Kidney epithelial cell (primary cell): ENCODE measurements at places on chromosomes 1 and 21. TPM values are rescaled to one million over a fixed set of nuclear protein-coding genes. Genes with fewer than 3 reads are reported as not detected.

TTC34 gene
- under 0.01 and 0.13 TPM in 2 replicates for total RNA-seq

HTR6 gene
- not detected in 2 replicates for total RNA-seq

GRCh38 chr1:106571109-106571508 is 485.4 kb upstream of the PRMT6 start:
- no peak for DNase-seq

OR2T2 gene
- total RNA-seq: not detected in 2 replicates

ITPKB gene
- total RNA-seq: 11.7 and 12.4 TPM in 2 replicates

DENND4B gene
- total RNA-seq: 25.1 and 42.8 TPM in 2 replicates

AJAP1 gene
- 0.67 and 1.1 TPM in 2 replicates for total RNA-seq

DNA sequence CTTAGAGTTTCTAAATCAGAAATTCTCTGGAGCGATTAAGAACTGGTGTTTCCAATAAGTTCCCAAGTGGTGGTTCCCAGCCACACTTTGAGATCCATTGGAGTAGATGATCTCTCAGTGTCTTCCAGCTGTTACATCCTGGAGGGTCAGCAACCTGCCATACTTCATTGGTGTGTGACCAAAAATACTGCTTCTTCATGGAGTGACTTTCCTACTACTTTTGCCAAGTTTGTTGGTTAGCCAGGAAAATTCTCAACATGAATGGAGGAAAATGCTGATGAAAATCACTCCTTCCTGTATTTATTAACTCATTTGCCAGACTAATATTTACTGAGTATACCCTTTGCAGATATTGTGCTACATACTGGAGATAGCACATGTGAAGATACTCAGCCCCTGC is 186.1 kb downstream of the FGGY start:
- DNase-seq: no peak

DNA sequence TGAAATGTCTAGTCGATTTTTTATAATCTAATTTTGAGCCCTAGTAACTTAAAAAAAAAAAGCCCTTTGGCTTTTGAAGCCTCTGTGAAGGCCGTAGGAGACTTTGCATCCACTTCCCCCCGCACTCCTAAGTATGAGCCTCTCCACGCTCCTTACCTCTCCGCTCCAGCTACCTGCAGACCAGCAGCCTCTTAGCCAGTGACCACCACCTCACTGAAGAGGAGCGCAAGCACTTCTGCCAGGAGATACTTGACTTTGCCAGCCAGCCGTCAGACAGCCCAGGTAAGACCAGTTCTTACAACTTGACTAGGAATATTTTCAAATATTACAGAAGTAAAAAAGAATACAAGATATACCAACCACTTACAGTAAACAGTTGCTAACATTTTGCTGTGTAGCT is 27.4 kb upstream of the PWP2 start:
- DNase-seq: no peak

DNA sequence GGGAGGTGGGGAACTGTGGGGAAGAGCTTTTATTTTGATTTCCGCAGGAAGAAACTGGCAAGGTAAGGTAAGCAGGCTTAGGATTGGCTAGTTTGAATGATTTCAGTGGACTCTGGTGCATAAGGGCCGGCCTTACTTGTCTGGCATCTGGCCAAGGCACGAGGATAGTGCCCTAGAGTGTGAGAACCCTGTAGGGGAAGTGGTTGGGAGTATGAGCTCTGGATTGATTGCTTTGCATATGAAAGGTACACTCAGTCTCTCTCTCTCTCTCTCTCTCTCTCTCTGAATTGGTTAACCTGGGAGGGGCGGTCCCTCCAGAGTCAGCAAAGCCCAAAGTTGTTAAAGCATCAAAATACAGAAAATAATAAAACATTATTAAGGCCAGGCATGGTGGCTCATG is 463.0 kb downstream of the SIPA1L2 start:
- DNase-seq: no peak

OR6K3 gene
- not detected in 2 replicates for total RNA-seq

DNA sequence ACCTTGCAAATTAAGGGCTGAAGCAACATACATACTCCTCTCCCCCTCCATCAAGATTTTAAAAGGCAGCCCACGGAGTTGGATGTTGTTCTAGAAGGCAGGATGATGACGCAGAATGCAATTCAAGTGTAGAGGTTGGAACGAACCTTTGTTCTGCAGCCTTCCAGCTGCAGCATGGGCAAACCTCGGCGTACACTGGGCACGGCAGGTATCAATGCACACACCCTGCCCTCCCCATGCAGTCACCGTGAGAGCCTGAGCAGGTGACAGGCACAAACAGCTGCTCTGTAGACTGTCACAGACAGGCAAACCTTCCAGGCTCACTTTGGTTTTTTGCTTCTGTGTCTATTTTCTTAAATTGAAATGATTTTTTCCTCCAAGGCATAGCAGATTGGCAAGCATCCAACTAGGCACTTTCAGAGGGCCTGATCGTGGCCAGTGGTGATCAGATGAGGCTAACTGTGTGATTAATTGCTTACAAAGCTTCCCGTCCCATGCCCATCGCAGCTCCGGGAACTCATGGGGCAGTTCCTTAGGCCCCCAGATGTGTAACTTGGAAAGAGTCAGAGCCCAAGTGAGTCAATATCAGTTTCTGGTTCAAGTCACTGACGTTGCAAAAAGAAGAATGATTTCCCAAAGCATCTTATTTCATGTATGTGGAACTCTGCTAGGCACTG is 82.3 kb downstream of the ITPKB start:
- no peak for DNase-seq

DNA sequence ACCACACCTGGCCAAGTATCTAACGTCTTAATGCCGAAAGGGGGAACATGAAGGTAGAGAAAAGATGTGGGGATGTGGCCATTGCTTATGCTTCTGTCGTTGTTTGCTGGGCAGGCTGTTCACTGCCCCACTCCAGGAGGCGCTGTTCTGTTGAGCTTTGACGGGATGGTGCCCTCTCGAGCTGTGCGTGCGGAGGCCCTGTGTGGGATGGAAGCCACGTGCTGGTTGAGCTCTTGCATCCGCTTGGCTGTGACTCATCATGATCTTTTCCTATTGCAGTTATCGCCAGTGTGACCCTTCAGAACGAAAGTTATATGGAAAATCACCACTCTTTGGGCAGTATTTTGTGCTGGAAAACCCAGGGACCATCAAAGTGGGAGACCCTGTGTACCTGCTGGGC is 26.3 kb downstream of the MTARC1 start:
- no peak for DNase-seq

DNA sequence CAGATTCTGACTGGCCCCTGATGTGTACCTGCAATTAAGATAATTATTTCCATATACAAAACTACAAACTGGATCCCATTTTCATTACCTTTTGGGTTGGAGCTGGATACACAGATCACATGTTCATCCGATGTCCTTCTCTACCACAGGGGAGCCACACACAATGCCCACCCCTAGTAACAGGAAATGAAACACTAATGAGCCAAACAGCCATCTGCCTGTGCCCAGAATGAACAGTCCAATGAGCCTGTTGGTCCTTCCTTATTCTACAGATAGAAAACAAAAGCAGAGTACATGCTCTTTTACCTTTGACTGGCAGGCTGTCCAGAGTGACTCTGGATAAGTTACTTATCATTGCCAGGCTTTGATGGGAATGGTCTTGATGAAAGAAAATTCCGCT is 68.6 kb downstream of the SIPA1L2 start:
- no peak for DNase-seq

PPIAL4G gene
- not detected in 2 replicates for total RNA-seq

DNA sequence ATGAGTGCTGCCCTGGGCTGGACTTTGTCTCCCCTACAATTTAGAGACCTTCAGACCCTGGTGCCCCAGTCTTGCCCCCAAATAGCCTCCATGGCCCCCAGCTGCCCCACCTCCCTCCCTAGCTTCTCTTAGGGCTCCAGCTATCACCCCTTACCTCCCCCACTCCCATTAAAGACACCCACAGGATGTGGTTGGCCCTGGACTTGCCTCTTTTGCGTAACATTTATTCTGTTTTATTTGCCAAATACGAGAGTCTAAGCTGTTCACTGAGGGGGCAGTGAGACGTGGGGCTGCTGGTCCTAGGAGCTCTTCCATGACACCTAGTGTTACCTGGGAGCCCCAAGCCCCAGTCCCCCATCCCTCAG is 4.5 kb downstream of the ZC3H12A start:
- no peak for DNase-seq

AMY1B gene
- not detected in 2 replicates for total RNA-seq

GRCh38 chr1:37040773-37041172 is 6.5 kb upstream of the GRIK3 start:
- DNase-seq: no peak

DNA sequence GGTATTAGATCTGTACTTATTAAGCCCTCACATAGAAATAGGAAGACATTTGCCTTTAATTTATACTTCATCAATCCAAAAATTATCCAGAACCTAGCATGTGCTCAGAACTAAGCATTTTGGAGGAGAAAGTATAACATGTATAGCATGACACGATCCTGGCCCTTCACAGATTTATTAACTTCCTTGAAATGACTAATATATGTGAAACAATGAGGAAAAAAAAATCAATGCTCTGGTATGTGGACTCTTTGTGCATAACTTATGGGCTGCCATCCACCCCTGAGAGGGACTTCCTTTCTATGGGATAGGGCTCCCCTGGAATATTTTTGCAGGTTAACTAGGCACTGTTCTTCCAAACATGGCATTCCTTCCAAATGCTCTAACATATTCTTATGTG is 36.6 kb downstream of the CCDC185 start:
- DNase-seq: no peak

DNA sequence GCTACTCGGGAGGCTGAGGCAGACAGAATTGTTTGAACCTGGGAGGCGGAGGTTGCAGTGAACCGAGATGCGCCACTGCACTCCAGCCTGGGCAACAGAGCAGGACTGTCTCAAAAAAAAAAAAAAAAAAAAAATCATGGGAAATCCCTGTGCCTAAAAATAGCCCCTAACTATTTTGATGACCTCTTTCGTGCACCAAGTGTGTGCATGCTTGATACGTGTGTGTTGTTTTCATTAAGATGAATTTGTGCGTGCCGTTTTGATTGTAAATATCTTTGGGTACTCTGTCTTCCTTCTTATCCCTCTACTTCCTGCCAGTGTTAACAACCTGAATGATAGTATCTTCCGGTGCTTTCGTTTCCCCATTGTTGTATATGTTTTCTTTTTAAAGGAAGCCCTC is 9.8 kb downstream of the CACYBP start:
- DNase-seq: no peak

DNA sequence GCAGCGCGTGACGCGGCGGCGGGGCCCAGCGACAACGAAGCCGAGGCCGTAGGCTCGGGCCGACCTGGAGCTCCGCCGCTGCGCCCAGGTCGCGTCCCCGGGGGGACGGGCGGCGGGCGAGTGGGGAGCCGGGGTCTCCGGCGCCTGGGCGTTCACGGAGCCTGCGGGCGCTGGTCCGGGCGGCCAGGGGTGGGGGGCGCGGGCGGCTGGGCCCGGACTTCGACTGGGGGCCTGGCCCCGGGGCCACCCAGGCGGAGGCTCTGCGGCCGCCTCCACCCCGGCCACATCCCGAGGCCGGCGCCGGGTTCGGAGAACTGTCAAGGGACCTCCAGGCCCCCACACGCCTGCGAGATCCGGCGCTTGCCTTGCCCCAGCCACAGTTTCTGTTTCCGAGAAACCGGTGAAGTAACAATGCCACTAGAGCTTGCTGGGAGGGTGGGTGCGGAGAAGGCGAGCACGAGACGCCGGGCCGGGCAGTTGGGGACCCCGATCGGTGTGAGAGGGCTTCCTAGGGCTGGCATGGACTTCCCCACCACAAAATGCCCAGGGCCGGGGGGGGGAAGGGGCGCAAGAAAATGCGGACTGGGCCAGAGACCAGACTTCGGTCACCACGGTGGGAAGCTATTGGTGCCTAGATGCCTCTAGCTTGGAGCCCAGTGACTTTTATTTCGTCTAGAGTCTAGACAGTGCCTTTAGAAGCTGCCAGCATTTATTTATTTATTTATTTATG is 501 bp downstream of the FBXO6 start:
- DNase-seq: no peak

DNA sequence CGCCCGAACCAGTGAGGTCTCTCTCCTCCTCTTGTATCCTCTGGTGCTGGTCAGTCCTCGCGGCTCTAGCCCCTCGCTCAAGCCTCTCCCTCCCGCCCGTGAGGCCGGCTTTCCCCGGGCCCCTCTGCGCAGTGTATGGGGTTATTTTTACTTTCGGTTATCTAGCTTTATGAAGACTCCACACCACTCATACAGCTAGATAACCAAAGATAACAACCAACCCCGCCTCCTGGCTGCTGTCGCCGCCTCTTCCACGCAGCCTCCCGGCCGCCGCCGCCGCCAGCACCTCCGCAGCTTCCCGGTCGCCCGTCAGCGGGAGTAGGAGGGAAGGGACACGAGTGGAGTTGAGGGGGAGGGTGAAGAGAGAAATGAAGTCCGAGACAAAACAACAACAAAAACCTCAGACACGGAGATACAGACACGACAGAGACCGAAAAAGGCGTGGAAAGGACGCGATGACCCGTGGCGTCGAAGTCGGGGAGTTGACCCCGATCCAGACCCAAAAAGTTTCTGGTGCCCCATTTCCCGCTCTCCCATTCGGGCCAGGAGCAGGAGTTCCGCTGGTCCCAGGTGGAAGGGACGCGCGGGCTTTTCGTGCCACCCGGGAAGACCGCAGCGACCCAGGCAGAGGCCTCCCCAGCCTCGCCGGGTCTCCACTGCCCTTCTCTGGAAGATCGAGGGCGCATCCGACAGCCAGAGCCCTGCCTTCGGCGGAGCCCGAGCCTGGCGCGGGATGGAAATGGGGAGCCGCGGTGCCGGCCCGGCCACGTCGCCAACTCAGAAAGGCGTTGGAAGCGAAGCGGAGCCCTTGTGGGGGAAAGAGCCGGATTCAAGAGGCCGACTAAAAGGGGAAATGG is 51.4 kb downstream of the RHBG start:
- DNase-seq: no peak

DNA sequence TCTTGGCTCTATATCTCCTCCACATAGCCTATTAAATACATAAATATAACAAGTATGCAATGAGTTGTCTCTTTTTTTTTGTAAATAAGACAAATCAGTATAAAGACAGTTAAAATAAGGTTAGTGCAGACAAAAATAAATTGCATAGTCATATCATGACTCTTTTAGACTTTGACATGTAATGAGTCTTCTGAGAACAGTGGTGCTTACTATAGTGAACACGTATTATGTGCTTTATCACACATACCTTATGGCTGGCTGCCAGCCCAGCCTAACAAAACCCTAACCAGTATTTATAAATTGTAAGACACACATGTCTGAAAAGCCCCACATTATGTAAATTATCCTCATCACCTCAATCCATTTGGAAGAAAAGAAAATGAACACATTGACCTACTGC is 29.1 kb upstream of the F13B start:
- no peak for DNase-seq
